ENCODE measurements at places on chromosomes 12 and 14.

GRCh38 chr14:34256223-34256622 lies 205.8 kb downstream of the SPTSSA start:
- DNase-seq = no peak

GRCh38 chr14:37813732-37814131 lies 218.3 kb downstream of the TTC6 start:
- no peak for DNase-seq

DNA sequence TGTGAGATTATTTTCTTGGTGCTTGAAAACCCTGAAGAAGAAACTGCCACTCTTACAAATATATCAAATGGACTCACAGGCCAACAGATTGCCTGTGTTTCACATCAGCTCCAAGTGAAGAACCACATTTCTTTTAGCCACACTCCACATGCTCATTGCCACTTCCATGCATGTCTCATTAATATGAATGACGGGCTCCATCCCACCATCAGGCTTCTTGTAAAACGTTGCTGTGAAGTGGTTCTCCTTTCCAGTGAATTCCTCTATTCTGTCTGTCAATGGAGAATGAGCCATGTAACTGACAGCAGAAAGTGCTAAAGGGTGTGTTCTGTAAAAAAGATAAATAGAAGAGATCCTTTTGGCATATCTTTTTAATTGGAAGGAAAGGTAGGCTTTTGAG lies 188.2 kb upstream of the RMST start:
- no peak for DNase-seq

GRCh38 chr12:40103043-40103442 lies 2.8 kb downstream of the SLC2A13 start:
- no peak for DNase-seq

GRCh38 chr12:85803923-85804322 lies 32.3 kb downstream of the RASSF9 start:
- no peak for DNase-seq

DNA sequence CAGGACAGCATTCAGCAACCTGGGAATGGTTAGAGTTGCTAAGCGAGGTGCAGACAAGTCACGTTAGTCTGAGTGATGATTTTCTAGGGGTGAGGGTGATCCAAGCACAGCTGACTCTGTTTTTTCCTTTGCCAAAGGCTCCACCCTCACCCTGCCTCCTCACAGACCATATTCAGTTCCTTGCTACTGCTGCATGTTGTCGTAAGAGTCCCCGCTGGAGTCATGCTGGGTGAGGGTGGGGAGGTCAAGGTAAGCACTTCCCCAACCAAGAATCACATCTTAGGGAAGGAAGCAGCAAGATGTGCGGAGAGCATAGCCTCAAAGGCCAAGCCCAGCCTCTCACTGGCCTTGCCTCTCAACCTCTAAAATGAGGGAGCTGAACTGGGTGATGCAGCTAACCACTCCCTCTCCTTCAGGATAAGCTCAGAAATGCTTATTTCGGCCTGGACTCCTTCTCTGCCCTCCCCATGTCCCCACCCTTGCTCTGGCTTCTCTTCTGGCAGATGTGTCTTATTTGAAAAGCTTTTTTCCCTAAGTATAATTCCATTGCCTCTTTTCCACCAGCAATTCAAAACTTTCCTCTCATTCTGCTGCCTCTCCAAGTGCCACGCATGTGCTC lies 66.9 kb upstream of the ACTN1 start:
- DNase-seq = no peak

DNA sequence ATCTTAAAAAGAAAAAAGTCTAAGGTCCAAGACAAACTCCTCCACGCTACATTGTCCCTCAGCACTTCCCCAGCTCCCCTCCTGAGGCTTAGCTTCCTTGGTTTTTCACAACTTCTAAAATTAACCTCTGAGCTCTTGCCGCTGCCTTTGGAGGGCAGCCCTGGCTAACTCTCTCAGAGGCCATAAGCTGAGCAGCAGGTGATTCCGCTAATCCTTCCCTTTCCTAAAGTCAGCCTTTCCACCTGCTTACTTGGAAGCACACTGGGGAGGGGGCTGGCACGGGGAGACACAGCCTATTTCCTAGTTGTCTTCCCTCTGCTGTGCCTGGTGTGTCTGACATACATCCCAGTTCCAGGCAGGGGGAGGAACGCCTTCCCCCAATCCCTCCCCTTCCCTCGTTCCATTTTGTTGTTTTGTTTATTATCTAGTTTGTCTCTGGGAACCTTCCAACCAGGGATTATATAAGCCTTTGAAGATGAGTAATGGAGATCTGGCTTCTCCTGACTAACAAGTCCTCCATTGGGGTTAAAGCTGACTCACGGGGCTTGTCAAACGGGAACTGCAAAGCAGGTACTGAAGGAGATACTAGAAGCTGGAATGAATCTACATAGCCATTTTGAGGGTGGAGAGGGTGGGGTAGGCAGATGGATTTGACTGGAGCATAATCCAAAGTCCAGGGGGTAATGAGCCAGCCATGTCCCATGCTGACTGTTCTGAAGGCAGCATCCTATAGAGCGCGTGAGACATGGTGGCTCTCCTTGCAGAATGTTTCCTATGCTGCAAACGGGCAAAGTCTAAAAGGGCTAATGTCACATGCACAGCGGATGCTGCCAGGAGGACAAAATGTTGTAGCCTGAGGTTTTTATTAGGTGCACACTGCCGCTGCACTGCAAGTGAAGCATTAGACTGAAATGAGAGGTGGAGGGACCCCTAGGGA lies 230.8 kb downstream of the FOXN3 start:
- peak; percentile 59 for DNase-seq

- no peak for DNase-seq
Measured at GRCh38 chr12:3352230-3352629, 138.8 kb upstream of the PRMT8 start.

DNA sequence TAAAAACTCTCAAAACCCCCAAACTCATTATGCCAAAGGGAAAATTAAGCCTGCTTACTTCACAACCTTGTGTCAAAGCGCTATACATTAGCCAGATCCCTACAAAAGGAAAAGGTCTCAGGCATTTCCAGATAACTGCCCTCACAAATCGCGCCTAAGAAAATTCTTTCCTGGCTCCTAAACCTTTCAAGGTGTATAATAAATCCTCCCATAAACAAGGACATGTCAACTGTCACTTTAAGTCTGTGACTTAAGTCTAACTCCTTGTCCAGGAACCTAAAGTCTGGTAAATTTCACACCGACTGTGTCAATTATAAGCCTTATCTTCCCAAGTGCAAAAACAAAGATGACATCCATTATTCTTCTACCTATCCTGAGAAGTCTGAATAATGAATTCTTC lies 4.3 kb upstream of the ETFBKMT start:
- DNase-seq = no peak

GRCh38 chr14:46063872-46064271 lies 587.7 kb downstream of the RPL10L start:
- no peak for DNase-seq

DNA sequence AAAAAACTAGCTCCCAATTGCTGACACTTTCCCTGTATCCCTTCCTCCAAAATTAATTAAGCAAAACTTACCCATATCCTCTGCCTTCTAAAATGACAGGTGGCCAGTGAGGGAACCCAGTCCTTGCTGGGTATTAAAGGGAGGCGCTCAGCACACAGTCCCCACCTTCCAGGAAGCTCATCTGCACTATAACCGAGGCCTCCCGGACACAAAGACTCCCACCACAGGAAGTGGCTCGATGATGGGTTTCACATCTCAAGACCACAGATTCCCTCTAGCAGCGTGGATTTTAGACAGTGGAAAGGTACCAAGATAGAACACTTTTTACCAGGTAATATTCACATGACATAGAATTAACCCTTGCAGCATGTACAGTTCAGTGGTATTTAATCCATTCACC lies 126.8 kb upstream of the NCOR2 start:
- no peak for DNase-seq

DNA sequence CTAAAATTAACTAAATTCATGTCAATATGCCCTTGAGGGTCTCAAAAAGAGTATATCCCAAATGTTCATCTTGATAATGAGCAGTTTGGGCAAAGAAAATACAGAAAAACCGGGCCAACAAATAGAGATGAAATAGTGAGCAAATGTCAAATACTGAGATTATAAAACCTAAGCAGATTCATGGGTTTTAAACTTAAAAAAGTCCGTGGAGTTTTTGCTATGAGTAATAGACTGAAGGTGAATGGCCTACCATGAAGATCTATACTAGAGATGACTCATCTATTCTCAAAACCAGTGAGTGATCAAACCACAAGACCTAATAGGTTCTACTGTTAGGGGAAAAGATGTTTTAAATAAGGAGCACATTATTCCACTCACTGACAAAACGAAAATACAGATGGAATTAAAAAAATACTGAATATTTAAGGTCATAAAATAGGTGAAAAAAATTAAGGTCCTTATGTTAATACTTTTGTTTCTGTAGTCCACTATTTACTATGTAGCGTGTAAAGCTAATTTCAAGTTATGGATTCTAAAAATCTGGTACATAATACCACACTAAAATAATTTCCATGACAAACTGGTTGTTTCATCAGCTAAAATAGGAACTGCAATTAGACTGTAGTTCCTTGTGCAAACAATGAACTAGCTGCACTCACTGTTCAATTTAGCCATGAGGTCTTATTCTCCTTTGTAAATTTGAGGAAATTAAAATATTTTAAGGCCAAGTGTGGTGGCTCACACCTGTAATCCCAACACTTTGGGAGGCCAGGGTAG lies 5.0 kb downstream of the HNRNPC start:
- DNase-seq = peak; percentile 67

- DNase-seq = peak; percentile 90
Measured at GRCh38 chr12:4855121-4855924, 54.4 kb upstream of the KCNA1 start.

DNA sequence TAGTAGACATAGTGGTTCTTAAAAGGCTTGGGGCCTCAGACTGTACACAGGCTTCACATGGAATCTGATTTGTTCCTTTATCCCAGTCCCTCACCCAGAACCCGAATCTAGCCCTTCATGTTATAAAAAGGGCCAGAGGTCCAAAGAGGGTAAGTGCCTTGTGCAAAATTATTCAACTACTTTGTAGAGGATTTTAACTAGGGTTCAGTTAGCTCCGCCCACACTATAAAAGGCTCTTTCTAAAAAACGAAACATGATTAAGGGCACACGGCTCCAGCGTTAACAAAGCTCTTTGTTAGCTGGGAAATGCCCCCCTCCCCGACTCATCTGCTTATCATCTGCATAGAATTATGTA lies 3.2 kb upstream of the SOCS2 start:
- DNase-seq = no peak

- DNase-seq = no peak
Measured at GRCh38 chr12:56718149-56718548, 7.0 kb downstream of the NACA start.

DNA sequence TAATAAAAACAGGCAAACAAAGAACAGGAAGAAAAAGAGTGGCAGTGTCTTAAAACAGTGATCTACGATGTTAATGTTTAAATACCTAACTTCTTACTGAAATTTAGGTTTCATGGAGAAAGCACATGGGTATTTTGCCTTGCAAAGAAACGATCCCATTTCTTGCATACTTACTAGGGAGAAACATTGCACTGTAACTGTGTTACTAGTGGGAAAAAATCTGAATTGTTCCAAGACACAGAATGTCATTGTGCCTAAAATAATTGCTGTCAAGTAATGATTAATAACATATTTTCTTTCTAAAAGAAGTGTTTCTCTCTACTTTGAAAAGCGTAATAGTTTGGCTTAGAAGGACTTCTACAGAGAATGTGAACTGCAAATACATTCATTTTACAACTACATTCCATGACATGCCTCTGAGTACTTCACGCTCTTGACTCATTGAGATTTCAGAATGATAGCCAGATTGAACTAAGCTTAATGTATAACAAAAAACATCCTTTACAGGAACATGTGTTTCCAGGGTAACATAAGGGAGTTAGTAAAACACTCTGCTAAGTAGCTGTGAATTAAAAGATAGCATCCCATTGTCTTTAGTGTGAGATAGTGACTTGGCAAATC lies 256.2 kb upstream of the CPNE8 start:
- no peak for DNase-seq

DNA sequence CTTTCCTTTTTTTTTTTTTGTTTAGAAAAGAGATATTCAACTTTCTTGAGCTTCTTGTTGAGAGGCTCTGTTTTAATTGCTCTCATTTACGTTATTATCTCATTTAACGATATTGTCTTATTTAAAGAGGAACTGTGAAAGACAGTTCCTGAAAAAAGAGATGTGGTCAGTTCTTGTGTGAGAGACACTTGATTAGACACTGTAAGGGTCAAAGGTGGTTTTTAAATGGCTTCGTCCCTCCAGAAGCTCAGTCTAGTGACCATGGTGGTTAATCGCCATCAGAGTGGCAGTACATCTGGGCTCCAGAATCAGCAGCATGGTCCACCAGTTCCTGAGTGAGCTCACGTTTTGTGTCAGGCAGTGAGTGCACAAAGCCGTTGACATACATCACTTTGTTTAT lies 57.9 kb upstream of the KCNA5 start:
- DNase-seq = no peak

- peak; percentile 68 for DNase-seq
Measured at GRCh38 chr14:55600784-55601561, 21.0 kb downstream of the KTN1 start.

GRCh38 chr12:94495445-94496115 lies 35.9 kb upstream of the CEP83 start:
- DNase-seq = no peak

DNA sequence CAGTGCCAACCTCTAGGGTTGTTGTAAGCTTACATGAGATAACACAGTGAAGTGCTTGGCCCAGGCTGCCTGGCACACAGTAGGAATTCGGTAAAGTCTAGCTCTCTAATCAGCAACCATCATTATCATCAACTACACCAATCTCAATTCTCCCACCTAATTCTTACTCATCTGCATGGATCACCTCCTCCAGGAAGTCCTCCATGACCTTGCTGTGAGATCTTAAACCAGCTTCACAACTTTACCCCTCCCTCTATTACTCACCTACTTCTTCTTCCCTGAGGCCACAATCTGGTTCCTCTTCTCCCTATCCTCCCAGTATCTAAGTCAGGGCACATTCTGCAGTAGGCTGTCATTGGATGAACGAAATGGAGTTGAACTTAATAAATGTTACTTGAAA lies 67.3 kb downstream of the GSC start:
- DNase-seq = no peak

GRCh38 chr12:1102791-1103450 lies 111.9 kb downstream of the ERC1 start:
- no peak for DNase-seq

DNA sequence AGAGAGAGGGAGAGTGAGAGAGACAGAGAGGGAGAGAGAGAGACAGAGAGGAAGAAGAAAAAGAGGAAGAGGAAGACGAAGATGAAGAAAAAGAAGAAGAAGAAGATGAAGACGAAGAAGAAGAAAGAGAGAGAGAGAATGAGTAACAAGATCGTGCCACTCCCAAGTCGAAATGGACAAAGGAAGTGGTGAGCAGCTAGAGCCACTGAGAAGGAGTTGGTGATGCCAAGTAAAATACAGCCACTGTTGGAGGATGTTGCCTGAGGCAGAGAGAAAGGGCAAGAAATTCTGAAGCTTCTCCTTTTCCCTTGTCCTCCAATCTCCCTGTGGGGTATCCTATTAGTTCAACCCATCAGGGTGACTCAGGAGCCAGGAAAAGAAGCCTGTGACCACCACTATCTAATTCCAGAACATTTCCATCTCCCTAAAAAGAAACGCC lies 12.5 kb upstream of the ANAPC5 start:
- peak; percentile 27 for DNase-seq

Data from astrocyte of the hippocampus (primary cell).